ENCODE measurements at places on chromosomes 7 and 10.

DNA sequence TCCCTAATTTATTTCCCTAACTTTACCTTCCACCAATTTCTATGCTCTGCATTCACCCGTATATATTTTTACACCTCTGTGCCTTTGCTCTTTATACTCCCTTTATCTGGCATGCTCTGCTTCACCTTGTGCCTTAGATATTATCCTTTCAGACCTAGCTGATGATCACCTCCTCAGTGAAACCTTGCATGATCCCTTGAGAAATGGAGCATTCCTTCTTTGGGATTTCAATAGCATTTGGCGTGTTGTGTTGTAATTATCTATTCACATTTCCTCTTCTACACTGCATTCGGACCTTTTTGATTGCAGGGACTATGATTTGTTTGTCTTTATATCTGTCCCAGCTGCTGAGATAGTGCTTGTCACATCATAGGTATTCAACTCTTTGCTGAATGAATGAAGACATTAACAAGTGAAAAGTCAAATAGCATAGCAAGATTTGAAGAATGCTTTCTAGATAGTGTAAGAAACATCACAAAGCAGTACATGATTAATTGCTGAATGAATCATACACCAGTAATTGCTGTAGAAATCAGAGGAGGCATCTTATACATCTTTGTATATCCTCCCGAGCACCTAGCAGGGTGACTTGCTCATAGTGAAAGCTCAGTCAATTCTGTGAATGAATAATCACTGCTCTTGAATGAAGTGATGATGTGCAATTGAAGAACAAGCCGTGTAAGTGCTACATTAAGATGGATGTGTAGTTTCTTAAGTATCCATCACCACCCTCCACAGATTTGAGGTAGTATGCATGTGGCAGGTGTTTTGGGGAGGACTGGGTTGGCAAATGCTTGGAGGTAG lies 2.0 kb upstream of the TM9SF3 start:
- DNase-seq, result no peak

DNA sequence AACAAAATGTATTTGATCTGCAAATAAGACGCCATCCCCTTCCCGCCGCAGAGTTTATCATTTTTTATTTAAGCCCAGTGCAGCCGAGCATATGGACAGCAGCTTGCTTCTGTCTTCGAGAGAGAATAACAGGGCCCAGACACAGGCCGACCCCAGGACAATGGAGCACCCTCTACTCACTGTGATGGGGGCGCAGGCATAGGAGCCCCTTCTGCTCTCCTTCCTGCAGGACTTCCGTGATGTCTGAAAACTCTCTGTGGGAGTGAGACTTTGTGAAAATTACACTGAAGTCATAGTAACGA lies 134.8 kb downstream of the OAT start:
- no peak for DNase-seq

DNA sequence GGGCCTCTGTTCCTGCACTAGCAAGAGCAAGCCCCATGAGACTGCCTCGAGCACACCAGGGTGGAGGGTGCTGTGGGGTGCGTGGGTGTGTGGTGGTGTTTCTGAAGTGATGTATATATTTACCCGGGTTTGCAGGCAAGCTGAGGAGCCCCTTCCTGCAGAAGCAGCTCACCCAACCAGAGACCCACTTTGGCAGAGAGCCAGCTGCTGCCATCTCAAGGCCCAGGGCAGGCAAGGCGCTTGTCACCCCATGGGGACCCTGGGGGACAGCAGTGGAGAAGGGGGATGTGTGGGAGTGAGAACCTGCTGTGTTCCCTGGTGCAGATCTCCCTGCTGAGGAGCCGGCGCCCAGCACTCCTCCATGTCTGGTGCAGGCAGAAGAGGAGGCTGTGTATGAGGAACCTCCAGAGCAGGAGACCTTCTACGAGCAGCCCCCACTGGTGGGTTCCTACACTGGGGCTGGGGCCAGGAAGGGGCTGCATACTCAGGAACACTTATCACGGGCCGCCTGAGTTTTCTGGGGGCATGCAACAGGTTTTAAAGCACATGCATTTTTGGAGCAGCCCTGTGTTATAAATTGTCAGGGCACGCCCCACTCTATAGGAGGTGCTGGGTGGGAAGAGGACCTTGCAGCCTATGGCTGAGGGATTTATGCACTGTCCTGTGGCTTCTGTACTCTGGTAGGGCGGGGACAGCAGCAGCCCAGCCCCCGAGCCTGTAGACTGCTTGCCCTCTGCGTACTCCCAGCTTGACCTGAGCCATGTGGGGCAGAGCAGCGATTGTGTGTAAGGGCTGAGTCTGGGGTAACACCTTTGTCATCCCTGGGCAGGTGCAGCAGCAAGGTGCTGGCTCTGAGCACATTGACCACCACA lies 5.9 kb downstream of the PGAM2 start:
- DNase-seq, result no peak

DNA sequence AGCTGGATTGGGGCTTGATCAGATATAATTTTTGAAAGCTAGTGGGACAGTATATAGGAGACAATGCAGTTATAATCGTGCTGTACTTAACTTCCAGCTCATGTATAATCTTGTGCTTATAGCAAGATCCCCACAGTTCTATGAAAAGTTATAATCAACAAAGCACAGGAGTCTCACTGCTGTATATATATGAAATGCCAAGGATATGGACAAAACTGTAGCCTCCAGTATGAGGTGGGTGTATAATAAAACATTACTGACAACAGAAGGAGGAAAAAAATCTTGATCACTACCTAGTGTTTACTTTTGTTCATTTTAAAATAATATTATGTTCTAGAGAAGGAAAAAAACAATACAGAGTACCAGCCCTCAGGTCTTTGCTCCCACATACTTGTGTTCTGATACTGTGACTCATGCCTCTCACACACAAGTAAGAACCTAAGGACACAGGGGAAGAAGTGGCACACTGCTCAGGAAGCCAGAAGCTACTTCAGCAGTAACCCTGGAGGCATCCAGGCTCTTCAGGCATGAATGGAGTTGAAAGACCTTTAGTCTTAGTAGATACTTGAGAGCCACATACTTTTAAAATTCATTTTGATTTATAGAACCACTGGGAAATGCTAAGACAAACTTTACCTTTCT lies 265.7 kb upstream of the IMMP2L start:
- DNase-seq, result no peak

All from OCI-LY7 (cell line).